ENCODE measurements at places on chromosomes 13 and 19. TPM values are rescaled to one million over a fixed set of nuclear protein-coding genes. Genes with fewer than 3 reads are reported as not detected.

Gene KCNC3
- not detected for total RNA-seq

Gene CNMD
- not detected for total RNA-seq

Gene RNF113B
- not detected for total RNA-seq

Gene ACER1
- not detected for total RNA-seq

Gene KLK4
- not detected for total RNA-seq

Gene P2RY11
- 3.9 TPM for total RNA-seq

Gene ZNF222
- total RNA-seq, result 7.9 TPM

Gene SNAPC2
- 35.0 TPM for total RNA-seq
